Muscle of back (tissue), 13 donors: ENCODE measurements at places on chromosomes 2 and 18.

DNA sequence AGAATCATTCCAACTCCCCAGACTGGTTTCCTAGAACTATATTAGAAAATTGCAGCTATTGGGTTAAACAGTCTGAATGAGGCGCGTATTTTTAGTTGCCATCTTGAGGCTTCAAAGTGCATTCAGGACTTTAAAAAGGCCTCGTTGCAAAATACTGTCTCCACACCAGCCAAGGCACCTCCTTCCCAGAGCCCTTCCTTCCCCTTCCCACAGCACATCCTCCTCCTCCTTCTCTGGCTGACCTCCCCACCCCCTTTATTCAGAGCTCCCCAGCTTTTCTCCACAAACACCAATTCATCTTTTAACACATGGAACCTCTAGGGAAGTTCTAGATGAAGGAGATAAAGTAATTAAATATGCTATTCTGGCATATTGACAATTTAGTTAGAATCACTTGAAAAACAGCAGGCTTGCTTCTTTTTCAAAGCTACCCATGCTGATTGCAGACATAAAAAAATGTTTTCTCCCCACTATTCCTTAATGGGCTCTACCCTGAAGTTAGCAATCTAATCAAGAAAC, 90.3 kb downstream of the RTP5 start:
- no peak for DNase-seq

- no peak for DNase-seq
These were observed 19.5 kb downstream of the MALL start for GRCh38 chr2:110095994-110096633.

- DNase-seq, result no peak
These were observed 65.9 kb upstream of the CPO start for GRCh38 chr2:206873423-206873822.

DNA sequence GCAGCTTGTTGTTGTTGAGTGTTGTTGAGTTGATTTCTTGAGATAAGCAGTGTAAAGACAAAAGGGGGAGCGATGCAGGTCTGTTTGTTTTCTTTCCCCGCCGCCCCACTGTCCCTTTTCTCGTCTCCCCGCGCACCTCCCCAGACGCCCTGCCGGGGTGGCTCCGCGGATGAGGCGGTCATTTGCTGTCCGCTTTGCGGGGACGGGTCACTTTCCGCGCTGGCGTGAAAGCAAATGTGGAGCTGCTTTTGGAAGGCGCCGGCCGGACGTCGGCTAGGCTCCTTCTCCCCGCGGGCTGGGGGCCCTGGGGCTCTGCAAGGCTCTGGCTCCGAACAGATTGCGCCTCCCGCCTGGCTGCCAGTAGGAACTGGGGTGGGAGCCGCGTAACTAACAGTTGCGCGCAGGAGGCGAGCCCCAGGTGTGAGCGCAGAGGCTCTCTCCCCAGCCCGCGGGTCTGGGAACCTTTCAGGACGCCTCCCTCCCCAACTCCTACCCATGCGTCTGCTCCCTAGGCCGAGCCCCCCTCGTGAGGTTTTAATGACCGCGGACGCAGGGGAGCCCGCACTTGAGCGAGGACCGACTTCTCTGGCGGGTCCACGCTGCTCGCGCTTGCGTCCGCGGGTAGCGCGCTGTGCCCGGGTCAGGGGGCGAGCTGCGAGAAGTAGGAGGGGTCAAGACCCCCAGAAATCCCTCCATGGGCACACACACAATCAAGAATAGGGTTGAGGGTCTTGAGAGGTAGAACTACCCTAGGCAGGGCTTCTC, 146.6 kb downstream of the MEIS1 start:
- DNase-seq, result no peak

GRCh38 chr2:173357346-173357745, 2.7 kb downstream of the CDCA7 start:
- peak; percentile 13 for DNase-seq

DNA sequence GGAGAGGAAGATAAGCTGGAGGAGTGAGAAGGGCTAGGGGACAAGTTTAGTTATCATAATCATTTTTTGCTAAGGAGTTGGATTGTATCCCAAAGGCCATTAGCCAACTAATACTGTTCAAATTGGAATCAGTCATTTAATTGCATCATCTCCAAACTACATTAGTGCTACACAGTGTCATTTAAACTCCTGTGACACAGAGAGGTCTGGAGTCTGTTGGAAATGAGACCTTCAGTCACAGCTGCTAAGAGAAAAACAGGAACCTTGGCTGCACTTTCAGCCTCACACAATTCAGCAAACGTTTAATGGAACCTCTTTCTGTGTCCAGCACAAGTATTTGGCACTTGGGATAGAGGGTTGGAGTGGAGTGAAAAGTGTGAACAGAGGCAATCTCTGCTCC, 175.5 kb upstream of the MGAT5 start:
- peak; percentile 66 for DNase-seq

DNA sequence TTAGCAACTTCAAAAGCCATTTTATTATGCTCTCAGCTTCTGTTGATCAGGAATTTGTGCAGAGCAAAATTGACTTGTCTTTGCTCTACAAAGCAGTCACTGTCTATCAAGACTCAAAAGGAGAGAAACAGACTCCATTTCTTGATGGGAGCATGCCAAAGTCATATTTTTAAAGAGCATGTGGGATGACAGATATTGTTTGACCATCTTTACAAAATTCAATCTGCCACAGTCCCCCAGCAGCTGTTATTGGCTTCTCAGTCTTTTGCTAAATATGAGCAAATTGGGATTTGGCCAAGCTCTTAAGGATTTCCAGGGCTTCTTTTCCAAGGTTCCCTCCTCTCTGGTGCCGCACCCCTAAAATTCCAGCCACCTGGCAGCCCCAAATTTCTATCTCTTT, 67.9 kb downstream of the TEX51 start:
- no peak for DNase-seq

- DNase-seq, result no peak
These were observed at the start of gene CELF4 for GRCh38 chr18:37565101-37565976. Gene CELF4, minus strand, starts transcription at chr18:37565798.

DNA sequence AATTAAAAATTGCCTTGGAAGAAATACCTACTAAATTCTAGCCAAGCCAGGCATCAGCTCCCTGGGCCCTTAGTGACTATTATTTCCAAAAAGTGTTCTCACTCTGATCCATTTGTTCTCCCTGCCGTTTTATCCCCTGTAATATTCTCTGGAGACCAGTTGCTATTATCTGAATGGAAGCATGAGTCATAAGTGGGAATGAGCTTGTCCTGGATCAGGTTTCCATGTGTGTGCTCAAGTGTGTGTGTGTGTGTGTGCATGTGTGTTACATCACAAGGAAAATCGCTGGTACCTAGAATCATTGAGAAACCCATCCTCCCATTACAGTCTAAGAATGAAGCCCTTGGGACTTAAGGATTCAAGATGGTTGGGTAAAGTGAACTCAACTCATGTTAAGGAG, 130.3 kb upstream of the CXCR4 start:
- peak; percentile 25 for DNase-seq

- DNase-seq, result peak; percentile 90
These were observed 3.5 kb downstream of the CNDP2 start for GRCh38 chr18:74499633-74500032.

GRCh38 chr2:98944775-98945174, 8.8 kb upstream of the CRACDL start:
- no peak for DNase-seq

DNA sequence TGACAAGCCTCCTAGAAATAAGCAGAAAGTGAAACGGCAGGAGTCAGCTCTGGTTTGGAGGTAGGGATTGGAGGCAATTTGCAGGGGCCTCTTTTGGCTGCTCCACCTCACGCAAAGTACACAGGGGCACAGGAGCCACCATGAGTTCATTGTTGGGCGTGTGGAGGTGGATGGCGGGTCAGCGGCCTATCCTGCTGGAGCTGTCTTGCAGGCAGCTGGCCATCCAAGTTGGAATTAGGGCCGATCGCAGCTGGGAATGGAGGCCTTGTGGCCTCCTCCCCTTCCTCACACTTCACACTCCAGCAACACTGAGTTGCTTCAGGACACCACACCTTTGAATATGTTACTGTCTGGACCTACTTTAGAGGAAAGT, 171.5 kb downstream of the MYCN start:
- no peak for DNase-seq

DNA sequence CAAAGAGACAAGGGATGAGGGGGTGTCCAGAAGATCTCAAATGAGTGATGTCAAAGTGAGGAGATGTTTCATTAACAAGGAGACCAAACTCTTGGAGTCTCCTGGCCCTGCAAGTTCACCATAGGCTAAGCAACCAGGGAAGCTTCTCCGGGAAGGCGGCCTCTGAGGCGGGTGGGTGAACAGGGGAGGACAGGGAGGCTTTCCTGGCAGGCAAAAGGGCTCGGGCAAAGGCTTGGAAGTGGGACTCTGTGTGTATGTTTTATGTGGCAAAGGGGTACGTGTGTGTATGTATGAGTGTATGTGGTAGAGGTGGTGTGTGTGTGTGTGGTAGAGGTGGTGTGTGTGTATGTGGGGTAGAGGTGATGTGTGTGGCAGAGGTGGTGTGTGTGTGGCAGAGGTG, 163.9 kb downstream of the DYSF start:
- DNase-seq, result no peak

DNA sequence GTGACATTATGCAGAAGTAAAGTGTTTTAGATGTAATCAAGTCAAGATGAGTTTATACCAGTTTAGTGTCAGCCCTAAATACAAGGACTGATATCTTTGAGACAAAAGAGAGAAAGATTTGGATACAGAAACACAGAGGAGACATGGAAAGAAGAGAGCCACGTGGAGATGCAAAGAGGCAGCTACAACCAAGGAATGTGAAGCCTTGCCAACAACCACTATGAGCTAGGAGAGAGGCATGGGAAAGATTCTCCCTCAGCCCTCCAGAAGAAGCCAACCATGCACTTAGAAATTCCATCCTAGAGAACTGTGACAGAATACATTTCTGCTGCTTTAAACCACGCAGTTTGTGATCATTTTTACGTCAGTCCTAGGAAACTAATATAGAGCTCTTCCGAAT, 217.2 kb downstream of the DOK6 start:
- DNase-seq, result no peak

DNA sequence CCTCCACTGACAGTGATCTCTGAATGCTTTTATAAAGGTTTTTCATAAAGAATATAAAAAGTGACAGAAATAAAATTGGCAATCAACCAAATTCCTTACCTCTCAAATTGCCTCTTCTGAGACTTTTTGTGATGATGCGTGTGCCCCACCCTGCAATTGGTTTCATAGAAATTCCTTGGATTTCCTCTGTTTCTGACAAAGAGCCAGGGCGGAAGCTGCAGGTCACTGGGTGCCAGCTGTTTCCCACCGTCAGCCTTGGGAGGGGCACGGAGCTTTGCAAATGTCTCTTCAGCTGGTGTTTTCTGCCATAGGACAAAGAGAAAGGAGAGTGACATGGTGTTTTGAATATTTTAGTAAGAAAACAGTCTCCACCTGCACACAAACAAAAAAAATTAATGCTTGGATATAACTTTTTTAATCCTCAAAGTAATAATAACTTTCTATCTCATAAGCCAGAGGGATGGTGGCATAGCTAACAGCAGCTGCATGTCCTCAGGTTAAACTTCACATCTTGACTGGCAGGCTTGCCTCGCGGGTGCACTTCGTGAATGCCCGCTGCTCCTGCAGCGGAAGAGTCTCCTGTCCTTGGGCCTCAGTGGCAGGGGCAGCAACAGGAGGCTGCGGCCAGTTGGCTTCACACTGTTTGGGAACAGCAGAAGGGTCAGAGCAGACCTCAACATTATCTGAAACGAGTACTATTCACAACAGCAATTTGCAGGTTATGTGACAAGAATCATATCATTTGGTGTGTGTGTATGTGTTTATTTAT, 24.7 kb downstream of the AGAP1 start:
- peak; percentile 45 for DNase-seq

GRCh38 chr2:6782517-6783237, 83.0 kb downstream of the CMPK2 start:
- DNase-seq, result no peak

DNA sequence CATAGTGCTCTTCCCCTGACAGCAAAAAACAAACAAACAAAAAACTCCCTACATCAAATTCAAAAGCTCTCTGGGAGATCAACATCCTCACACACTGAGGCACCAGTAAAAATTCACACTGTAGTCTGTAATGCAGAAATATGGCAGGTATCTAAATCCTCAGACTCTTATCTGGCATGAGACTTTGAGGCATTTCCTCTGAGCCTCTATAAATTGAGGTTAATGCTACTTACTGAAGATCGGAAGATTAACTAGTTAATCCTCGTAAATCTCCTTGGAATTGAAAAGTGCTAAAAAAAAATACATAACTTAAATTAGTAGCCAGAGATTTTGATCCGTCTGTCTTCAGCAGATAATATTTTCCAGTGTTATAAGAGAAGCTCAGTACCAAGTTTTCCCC, 65.0 kb downstream of the AP1S3 start:
- DNase-seq, result no peak

DNA sequence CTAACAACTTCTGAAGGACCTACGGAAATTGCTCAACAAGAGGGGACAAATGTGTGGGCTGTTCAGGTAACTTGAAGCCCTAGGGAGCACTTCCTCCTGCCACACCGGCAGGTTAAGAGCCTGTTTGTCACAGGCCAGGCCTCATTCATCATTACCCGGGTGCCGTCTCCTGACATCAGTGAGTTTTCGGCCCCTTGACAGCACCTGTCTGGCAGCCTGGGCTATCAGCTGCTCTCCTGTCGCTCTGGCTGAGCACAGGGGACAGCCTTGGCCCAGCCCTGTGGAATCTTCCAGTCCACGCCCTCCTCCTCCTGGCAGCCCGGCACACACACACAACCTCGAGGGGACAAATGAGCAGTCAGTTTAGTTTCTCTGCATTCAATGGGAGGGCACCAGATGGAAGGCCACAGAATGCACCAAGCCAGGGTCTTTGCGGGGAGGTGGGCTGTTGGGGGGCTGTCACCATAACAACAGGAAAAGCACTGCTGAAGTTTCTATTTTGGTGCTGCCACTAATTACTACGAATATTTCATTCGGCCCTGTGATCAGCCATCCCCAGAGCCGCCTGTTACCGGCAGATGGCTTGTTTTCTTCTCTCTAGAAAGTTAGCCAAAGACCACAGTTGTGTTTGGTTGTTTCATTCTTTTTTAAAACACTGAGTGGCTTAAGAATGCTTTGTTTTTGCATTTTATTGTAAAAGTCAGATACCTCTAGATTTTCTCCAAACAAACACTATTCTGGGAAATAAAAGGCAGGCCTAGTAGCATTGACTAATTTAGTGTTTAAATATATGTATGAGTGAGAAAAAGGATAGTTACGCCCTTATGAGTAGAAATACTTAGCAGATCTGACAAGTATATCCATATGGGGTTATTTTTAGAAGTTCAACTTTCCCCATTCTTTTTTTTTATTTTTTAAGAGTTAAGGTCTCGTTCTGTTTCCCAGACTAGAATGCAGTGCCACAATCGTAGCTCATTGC, 189.9 kb upstream of the NDUFV2 start:
- peak; percentile 62 for DNase-seq
